ENCODE measurements at places on chromosomes 6 and 20.

- no peak for DNase-seq
Observed at GRCh38 chr6:106318851-106319250, 6.7 kb downstream of the ATG5 start.

DNA sequence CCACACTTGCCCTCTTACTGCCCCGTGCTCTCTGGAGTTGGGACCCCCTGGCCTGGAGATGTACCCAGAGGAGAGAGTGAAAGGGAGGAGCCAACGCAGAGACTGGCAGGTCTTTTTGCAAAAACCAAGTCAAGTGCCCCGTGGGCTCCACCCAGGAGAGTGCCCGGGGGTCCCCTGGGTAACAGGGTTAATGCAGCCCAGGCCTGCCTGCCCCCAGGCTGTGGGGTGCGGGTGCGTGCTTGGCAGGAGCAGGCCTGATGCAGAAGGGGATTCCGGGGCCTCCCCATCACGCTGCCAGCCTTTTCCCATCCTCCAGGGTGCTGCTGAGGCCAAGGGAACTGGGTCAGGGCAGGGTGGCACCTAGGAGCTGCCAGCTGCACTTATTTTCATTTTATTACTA is 184.4 kb downstream of the ERMARD start:
- DNase-seq = no peak

DNA sequence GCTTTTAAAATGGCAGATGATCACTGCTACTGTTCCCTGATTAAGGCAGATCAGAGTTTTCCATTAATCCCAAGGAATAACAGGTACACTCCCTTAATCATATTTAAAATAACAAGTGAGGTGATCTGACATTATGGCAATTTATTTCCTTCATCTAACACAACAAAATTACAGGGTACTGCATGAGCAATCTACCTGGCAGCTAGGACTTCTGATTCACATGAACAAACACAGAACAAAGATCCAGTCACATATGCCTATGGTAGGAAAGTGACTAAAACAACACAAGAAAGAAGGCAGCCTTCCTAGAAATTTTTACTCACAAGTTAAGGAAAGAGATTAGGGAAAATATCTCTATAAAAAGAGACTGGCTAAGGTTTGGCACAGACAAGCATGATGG is 33.2 kb downstream of the MAP7 start:
- DNase-seq = no peak

- DNase-seq = no peak
Observed at GRCh38 chr6:148973538-148974208, 226.8 kb downstream of the UST start.

GRCh38 chr6:41964201-41964887 is 22.7 kb upstream of the CCND3 start:
- no peak for DNase-seq

DNA sequence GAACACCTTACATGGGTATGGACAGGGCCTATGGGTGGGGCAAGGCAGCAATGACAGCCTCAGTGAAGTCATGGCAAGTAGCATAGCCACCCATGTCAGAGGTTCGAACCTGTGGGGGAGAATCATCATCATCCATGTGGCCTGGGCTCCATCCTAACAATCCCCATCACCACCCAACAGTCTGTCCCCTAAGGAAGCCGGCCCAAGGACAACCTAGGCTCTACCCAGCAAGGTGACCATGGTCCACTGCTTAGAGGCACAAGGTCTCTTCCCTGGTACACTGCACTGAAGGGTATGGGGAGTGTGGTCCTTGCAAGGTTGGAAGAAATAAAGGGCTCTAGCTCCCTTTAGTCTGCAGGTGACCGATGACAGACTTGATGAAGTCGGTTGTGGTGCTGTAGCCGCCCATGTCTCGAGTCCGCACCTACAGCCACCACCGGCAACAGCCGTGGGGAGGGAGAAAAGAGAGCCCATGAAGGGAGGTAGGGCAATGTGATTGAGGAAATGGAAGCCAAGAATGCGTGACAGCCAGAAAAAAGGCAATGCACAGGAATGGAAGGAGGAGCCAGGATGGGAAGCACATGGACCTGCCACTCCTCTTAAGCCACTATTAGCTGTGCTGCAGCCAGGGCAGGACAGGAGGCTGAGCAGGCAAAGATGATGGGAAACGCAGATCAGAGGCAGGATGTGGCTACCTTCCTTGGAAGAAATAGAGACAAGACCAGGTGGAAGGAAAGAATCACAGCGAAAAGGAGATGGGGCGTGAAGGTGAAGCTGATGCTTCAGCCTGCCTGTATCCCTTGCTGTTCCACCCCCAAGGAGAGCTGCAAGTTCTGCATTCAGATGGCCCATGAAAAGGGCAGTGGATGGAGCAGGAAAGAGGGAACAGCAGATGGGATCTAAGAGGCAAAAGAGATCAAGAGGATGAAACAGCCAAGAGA is 5.3 kb downstream of the IDH3B start:
- DNase-seq = no peak

DNA sequence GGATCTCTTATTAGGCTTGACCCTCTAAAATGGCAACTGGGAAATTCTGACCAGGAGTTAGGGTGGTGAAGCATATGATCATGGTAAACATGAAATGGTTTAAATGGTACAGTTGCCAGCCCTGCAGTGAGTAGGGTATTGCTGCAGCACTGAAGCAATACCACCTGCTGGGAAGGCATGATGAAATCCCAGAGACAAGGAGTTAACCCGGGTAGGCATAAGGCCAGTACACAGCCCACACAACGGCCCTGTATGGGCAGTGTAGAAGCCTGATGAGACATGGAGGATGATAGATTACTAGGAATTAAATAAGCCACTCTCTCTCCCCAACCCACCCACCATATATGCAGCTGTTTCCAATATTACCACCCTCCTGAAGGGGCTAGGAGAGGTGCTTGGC is 197.4 kb upstream of the MOCS1 start:
- no peak for DNase-seq

- no peak for DNase-seq
Observed at GRCh38 chr6:42616716-42617115, 52.9 kb downstream of the UBR2 start.

GRCh38 chr6:128305976-128306375 is 214.4 kb downstream of the PTPRK start:
- DNase-seq = no peak

DNA sequence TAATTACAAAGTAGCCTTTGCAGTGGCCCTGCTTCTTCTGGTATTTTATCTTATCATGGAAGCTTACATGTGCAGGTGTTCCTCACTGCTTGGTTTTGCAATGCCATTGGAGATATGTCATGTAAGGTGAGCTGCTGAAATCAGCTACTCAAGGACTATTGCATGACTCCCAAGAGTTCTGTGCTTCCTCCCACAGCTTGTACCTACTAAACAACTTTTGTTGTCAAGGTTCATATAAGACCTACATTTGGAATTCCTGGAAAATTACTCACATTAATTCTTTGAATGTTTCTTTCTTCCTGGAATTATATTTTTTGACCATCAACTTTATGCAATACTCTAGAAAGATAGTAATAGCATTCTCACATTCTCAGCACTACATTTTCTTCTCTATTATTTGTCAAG is 427.5 kb upstream of the HSF2 start:
- no peak for DNase-seq

DNA sequence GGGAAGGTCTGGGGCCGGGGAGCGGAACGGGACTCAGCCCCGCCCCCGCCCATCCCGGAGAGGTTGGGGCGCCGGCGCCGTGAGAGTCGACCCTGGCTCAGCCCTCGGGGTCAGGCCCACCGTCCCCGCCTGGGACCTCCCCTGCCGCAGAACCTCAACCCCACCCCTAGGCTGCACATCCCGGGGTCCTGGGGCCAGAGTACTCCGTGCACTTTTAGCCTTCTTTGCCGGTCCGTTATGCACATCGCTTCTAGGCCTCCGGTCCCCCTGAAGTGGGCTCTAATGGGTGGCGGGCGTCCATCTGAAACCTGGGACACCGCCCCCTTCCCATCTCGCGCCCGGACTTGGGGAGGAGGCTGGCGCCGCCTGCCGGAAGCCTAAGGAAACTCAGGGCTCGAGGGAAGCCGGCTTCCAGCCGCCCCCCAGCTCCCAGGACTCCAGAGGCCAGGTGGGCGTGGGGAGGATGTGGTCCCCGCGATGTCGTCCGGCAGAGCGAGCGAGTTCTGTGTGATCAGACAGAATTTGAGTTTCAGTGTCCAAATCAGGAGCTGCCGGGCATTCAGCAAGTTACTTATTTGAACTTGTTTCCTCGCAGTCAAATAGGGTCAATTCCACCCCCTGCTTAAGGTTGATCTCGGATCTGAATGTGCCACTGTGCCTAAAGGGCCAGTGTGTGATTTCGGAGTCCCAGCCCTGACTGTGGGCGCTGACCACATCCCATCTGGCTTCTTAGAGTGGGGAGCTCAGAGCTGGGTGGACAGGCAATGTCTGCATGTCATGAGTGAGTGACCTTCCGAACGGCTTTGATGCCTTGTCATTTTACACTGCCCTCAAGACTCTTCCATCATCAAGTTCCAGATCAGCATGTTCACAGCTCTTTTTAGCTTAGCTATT is 47.6 kb downstream of the CPXM1 start:
- peak; percentile 40 for DNase-seq
